Memory B cell (primary cell): ENCODE measurements at places on chromosomes 4 and X.

- H3K4me3 ChIP-seq: no peak overlapping the region
- no peak for DNase-seq
- H3K36me3 ChIP-seq: no peaks in the 10 kb centered on the region
- peaks cover 5% of the 10 kb centered on the region for H3K27me3 ChIP-seq
- H3K4me1 ChIP-seq: no peaks in the 10 kb centered on the region
Observed at GRCh38 chr4:138897811-138898226, 117.8 kb upstream of the NOCT start.

DNA sequence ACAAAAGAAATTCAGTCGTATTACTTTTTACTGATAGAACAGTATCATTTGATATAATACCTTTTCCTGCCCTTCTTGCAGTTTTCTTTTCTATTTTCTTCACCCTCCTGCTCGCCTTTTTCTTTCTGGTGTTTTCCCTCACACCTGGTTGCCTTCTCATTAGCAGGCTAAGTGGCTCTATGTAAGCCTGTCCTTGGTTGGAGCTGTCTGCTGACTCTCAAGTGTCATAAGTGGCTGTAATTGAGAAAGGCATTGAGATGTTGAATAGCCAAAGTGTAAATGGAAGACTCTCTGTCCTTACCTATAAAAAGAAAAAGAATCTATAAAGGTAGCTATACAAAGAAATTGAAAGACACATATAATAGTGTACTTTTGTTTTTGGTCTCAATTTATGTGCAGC is 180.7 kb downstream of the ADGRL3 start:
- no peaks in the 10 kb centered on the region for H3K36me3 ChIP-seq
- DNase-seq: no peak
- H3K4me3 ChIP-seq: no peak overlapping the region

DNA sequence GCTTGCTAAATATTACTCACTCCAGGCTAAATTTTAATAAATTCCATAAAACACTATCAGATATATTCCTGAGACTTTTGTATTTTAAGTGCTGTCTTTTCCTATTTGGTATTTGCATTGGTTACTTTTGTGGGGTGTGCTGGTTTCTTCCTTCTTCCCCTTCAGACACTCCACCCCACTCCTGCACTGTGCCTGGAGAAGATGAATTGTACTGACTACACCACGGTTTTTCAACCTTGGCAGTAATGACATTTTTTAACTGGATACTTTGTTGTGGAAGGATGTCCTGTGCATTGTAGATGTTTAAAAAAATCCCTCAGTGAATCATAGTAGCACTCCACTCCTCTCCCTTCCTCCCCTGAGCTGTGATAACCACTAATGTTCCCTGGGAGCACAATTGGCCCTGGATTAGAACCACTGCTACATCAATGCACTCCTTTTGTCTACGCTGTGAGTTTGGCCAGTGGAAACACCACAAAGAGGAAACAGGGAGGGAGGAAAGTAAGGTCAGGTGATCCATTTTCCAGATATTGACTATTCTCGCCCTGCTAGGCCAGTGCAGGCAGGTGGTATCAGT is 36.3 kb downstream of the SNCA start:
- H3K4me1 ChIP-seq: no peaks in the 10 kb centered on the region
- H3K4me3 ChIP-seq: no peak overlapping the region
- H3K27me3 ChIP-seq: peaks cover 5% of the 10 kb centered on the region
- DNase-seq: no peak
- H3K36me3 ChIP-seq: no peaks in the 10 kb centered on the region

DNA sequence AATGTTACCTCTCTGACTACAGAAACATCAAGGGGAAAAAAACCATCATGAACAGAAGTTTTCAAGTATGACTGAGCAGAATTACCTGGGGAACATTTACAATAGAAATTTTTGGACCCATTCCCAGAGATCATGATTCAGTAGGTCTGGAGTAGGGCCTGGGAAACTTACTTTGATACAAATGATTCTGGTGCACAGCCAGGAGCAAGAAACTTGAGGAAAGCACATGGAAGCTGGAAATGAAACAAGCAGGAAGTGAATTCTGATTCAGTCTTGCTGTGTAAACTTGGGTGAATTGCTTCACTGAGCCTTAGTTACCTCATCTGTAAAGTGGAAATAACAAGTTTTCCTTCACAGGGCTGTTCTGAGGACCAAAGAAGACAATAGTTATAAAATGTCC is 192.5 kb upstream of the TAPT1 start:
- H3K36me3 ChIP-seq: no peaks in the 10 kb centered on the region
- no peaks in the 10 kb centered on the region for H3K4me1 ChIP-seq
- H3K27me3 ChIP-seq: peaks cover under 1% of the 10 kb centered on the region

DNA sequence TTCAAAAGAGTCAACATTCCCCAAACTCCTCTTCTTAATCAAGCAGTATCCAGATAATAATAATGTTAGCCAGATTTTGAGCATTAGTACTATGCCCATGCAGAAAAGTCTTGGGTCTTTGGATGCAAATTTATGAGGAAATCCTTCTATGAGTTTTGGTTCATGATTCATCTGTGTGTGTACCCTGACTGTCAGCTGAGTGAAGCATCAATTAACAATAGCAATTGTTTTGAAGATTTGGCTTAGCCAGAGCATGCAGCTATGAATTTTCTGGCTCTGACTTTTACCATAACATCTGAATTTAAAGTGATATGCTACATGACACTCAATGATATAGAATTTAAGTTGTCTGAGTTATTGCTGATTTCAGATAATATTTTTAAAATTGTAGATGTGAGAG is 145.8 kb downstream of the KLHL4 start:
- no peaks in the 10 kb centered on the region for H3K27me3 ChIP-seq
- no peaks in the 10 kb centered on the region for H3K4me1 ChIP-seq
- no peak overlapping the region for H3K4me3 ChIP-seq
- no peaks in the 10 kb centered on the region for H3K36me3 ChIP-seq
- no peak for DNase-seq

DNA sequence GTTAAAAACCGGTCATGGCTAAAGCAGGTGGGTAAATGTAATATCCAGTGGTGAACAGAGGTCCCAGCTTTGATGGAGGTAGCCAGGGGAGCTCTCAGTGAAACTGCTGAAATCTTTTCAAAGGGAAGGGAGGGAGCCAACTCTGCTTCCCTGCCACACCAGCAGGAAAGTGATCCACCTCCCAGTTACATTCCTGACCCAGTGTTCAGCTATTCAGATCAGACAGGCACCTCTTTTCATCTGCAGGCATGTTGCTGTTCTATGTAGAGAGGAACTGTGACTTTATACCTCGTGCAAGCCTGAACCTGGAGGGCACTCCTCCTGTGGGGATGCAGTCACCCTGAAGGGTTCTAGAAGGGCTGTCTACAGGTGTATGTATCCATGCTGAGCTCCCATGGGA is 37.6 kb downstream of the DCLK2 start:
- H3K36me3 ChIP-seq: no peaks in the 10 kb centered on the region
- DNase-seq: no peak
- no peak overlapping the region for H3K4me3 ChIP-seq

GRCh38 chr4:52015366-52015765 is 4.8 kb downstream of the LRRC66 start:
- no peak for DNase-seq
- H3K4me3 ChIP-seq: no peak overlapping the region
- no peaks in the 10 kb centered on the region for H3K4me1 ChIP-seq
- H3K36me3 ChIP-seq: no peaks in the 10 kb centered on the region
- H3K27me3 ChIP-seq: no peaks in the 10 kb centered on the region

GRCh38 chrX:120759685-120760084 is 116.0 kb downstream of the CT47B1 start:
- H3K27me3 ChIP-seq: no peaks in the 10 kb centered on the region
- H3K36me3 ChIP-seq: no peaks in the 10 kb centered on the region
- peak overlapping the region; percentile 64 for H3K27ac ChIP-seq
- no peak for DNase-seq
- peaks cover 31% of the 10 kb centered on the region for H3K4me1 ChIP-seq
- H3K4me3 ChIP-seq: no peak overlapping the region

DNA sequence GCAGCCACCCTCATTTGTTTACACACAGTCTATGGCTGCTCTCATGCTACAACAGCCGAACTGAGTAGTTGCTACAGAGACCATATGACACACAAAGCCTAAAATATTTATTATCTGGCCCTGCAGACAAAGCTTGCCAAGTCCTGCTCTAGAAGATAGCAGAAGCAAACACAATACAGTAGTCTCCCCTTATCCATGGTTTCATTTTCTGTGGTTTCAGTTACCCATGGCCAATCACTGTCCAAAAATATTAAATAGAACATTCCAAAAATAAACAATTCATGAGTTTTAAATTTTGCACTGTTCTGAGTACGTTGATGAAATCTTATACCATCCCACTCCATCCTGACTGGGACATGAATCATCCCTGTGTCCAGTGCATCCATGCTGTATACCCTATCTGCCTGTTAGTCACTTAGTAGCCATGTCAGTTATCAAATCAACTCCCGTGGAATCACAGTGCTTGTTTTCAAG is 40.2 kb upstream of the ZNF81 start:
- H3K36me3 ChIP-seq: no peaks in the 10 kb centered on the region
- H3K27me3 ChIP-seq: no peaks in the 10 kb centered on the region
- H3K4me3 ChIP-seq: no peak overlapping the region
- DNase-seq: no peak
- no peaks in the 10 kb centered on the region for H3K4me1 ChIP-seq

GRCh38 chr4:529563-529962 is 30.6 kb downstream of the PIGG start:
- no peak for DNase-seq
- no peaks in the 10 kb centered on the region for H3K4me1 ChIP-seq

- H3K4me1 ChIP-seq: no peaks in the 10 kb centered on the region
- H3K27me3 ChIP-seq: peaks cover 13% of the 10 kb centered on the region
- no peak overlapping the region for H3K4me3 ChIP-seq
Observed at GRCh38 chr4:168521721-168522120, 24.9 kb downstream of the PALLD start.

DNA sequence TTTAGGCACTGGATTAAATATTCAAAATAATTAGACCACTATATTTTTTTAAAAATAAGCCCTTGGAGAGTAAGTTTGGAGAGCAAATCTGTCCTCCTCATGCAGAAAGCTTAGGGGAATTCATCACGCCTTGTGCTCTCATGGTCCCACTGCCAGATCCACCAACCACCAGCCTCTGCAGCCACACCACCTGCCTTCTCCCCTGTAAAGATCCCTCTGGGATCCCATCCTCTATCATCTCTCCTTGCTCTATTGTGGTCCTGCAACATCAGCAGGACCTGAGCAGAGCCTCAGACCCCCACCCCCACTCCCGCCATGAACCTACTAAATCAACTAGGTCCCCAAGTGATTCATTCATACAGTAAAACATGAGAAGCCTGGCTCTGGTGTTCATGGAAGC is 482.6 kb upstream of the GALNT7 start:
- no peak overlapping the region for H3K4me3 ChIP-seq
- no peaks in the 10 kb centered on the region for H3K27me3 ChIP-seq

GRCh38 chr4:40808926-40809457 is 59.2 kb downstream of the NSUN7 start:
- H3K4me1 ChIP-seq: peaks cover 3% of the 10 kb centered on the region
- DNase-seq: no peak
- no peak overlapping the region for H3K27ac ChIP-seq
- H3K27me3 ChIP-seq: peaks cover 2% of the 10 kb centered on the region

- no peaks in the 10 kb centered on the region for H3K4me1 ChIP-seq
- no peak overlapping the region for H3K27ac ChIP-seq
- no peaks in the 10 kb centered on the region for H3K27me3 ChIP-seq
- H3K36me3 ChIP-seq: peaks cover 6% of the 10 kb centered on the region
- no peak for DNase-seq
Observed at GRCh38 chr4:53061091-53061850, 199.2 kb downstream of the RASL11B start.

GRCh38 chrX:4656419-4656818 is 943.0 kb upstream of the PRKX start:
- DNase-seq: no peak
- no peaks in the 10 kb centered on the region for H3K4me1 ChIP-seq
- H3K27me3 ChIP-seq: no peaks in the 10 kb centered on the region
- no peak overlapping the region for H3K27ac ChIP-seq
- H3K4me3 ChIP-seq: no peak overlapping the region

GRCh38 chr4:53205970-53206369 is 159.9 kb downstream of the SCFD2 start:
- H3K27ac ChIP-seq: no peak overlapping the region
- H3K4me1 ChIP-seq: no peaks in the 10 kb centered on the region
- H3K36me3 ChIP-seq: peaks cover 27% of the 10 kb centered on the region

GRCh38 chrX:65744965-65745364 is 77.5 kb downstream of the MSN start:
- DNase-seq: no peak
- H3K4me1 ChIP-seq: peaks cover 39% of the 10 kb centered on the region
- no peaks in the 10 kb centered on the region for H3K27me3 ChIP-seq
- H3K4me3 ChIP-seq: no peak overlapping the region
- peak overlapping the region; percentile 78 for H3K27ac ChIP-seq

DNA sequence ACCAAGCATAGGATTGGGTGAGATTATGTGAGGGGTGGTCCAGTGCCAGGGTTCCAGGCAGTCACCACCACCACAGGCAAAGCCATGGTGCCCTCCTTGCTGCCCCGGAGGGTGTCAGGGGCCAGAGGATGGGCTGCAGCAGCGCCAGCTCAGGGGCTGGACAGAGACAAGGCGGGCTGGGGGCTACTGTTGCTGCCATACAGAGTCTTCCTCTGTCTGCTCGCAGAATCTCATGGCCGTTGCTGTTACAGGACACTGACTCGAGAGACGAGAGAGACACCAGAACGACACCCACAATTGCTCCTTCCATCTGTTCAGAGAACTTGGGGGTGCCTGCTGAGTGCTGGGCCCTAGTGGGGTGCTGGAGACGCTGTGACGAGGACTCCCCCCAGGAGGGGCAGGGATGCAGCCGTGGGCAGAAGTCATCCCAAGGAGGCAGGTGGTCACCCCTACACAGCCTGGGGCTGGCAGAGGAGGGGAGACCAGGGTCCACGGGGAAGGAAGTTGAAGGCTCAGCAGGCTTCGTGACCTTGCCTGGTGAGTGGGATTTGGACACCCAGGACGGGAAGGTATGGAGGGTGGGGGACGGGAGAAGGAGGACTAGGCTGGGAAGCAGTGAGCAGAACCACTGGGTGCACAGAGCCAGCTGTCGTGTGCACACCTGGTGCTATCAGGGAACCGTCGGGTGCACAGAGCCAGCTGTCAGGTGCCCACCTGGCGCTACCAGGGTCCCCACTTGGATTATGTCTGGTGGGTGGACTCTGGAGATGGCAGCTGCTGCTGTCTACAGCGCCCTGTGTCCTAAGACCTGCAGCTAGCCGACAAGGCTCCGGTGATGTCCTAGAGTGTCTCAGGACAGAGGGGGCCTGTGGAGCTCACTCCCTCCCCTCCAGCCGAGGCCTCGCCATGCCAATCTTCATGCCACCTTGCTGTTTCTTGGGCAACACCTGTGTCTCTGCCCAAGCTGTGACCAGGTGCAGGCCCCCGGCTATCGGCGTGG is 43.9 kb upstream of the HMX1 start:
- H3K36me3 ChIP-seq: no peaks in the 10 kb centered on the region
- H3K4me1 ChIP-seq: no peaks in the 10 kb centered on the region
- H3K27ac ChIP-seq: no peak overlapping the region

- peaks cover 5% of the 10 kb centered on the region for H3K36me3 ChIP-seq
- no peak overlapping the region for H3K27ac ChIP-seq
- peak overlapping the region; percentile 66 for H3K4me3 ChIP-seq
- H3K4me1 ChIP-seq: peaks cover 9% of the 10 kb centered on the region
- no peak for DNase-seq
Observed at GRCh38 chr4:38914854-38915253, 47.2 kb downstream of the FAM114A1 start.

GRCh38 chr4:8417071-8417614 is 23.4 kb downstream of the ACOX3 start:
- H3K27ac ChIP-seq: no peak overlapping the region
- DNase-seq: no peak
- H3K27me3 ChIP-seq: no peaks in the 10 kb centered on the region
- H3K4me3 ChIP-seq: no peak overlapping the region

- H3K27ac ChIP-seq: no peak overlapping the region
- peaks cover 10% of the 10 kb centered on the region for H3K4me1 ChIP-seq
- DNase-seq: no peak
Observed at GRCh38 chr4:16120720-16121119, 36.9 kb upstream of the PROM1 start.
